ENCODE measurements at places on chromosomes 2 and 18. TPM values are rescaled to one million over a fixed set of nuclear protein-coding genes. Genes with fewer than 3 reads are reported as not detected.

Gene SPP2
- 76.4 TPM for total RNA-seq

Gene NEUROD1
- not detected for total RNA-seq

Gene SLC14A1
- total RNA-seq = 0.96 TPM

Gene SPDYA
- total RNA-seq = 0.13 TPM

Data from left lobe of liver (tissue), 2 donors.